ENCODE measurements at places on chromosomes 3 and 15.

DNA sequence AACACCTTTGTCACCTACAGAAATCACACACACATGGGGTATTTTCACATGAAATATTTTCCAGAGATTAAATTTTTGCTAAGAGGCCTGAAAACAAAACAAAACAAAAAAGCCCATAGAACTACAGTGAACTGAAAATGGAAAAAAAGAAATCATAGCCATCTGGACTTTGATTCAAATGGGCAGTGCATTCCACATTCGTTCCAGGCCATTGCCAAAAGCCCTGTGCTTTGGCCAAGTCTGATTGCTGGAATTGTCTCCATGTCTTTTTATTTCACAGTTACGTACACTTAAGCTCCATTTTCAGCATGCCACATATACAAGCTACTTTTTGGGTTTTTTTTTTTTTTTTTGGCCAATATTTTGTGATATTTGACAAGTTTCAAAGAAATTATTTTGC lies 47.1 kb downstream of the TFG start:
- DNase-seq = no peak

DNA sequence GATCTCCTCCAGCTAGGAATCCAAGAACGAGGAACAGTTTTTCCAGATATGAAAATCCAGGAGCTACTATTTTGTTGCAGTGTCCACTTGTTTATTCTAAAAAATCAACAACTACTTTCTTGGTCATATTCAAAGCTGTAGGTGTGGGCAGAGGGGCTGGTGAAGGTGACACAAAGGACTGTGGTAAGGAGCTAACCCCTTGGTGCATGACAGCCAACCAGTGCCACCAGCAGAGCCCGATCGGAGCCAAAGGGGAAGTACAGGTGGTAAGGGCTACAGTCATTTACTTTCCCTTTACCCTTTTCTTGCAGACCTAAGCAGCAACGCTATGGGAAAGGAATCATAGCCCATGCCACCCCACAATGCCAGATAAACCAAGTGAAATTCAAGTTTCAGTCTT lies 30.7 kb downstream of the PLA1A start:
- DNase-seq = no peak

DNA sequence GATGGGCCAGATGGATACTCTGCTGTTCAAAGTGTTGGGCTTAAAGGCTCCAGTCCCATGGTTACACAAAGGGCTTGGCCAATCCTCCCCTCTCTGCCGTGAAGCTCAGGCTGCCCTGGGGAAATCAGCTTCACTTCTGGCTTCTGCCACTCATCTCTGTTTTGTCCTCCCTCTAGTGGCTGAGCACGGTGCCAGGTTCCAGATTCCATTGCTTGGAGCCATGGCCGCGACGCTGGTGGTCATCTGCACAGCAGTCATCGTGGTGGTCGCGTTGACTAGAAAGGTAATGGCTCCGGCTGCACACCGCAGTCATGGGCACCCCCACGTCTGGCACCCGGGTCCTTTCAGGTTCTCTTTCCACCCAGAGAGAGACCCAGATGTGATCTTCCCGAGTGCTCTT lies 5.6 kb downstream of the TIGIT start:
- DNase-seq = no peak

GRCh38 chr3:129261894-129262293 lies 12.5 kb downstream of the COPG1 start:
- DNase-seq = no peak

DNA sequence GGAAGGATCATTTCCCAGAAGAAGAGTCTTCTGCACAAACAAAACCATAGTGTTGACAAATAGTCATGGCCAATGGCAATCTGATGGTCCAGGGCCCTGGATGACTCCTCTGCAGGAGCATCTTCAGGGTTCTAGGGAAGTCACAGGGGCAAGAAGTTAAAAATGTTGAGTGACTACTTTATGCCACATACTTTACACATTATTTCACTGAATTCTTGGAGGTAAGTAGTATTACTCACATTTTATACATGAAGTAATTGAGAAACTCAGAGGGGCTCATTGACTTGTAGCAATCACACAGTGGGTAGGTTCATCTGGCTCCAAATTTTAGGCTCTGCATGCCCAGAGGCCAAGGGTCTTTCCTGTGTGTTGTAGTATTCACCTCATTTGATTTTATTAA lies 430.2 kb upstream of the MCTP2 start:
- DNase-seq = no peak

GRCh38 chr3:149826636-149827035 lies 13.6 kb downstream of the RNF13 start:
- no peak for DNase-seq

DNA sequence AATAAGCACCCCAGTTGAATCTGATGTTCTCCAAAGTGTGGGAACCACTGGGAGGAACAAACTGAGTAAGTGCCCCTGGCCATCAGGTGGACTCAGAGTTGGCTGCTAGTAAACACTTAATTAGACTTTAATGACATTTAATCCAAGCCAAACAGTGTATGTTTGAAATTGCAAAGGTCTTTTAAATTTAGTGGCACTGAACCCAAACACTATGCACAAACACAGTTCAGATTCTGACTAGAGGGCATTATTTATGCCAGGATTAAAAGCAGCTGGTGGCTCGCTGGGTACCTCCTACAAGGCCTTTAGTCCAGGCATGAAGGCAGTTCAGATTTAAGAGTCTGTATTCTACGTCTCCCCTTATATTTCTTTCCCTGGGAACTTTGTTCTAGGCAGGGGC lies 264.8 kb downstream of the CLSTN2 start:
- DNase-seq = no peak

GRCh38 chr3:46089237-46090011 lies 62.1 kb upstream of the XCR1 start:
- no peak for DNase-seq

DNA sequence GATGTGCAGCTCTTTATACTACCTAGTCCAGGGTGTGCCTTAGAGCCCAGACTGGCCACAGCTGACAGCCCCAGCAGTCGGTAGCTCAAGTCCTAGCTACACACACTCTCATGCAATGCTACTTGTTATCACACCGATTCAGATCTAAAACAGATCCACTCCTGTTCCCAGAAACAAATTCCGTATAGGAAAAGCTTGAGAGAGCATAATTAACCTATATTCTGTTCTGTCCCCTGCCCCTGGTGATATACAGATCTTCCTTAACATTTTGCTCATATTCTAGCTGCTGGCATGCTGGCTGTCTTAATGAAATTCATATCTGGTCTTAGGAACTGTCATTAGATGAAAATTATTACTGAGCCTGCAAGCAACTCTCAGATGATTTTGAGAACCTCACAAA lies 204.3 kb downstream of the SOX2 start:
- no peak for DNase-seq

GRCh38 chr3:176395240-176395639 lies 802.0 kb downstream of the TBL1XR1 start:
- DNase-seq = no peak

- no peak for DNase-seq
Observed at GRCh38 chr3:72993391-72993790, 3.2 kb upstream of the PPP4R2 start.

DNA sequence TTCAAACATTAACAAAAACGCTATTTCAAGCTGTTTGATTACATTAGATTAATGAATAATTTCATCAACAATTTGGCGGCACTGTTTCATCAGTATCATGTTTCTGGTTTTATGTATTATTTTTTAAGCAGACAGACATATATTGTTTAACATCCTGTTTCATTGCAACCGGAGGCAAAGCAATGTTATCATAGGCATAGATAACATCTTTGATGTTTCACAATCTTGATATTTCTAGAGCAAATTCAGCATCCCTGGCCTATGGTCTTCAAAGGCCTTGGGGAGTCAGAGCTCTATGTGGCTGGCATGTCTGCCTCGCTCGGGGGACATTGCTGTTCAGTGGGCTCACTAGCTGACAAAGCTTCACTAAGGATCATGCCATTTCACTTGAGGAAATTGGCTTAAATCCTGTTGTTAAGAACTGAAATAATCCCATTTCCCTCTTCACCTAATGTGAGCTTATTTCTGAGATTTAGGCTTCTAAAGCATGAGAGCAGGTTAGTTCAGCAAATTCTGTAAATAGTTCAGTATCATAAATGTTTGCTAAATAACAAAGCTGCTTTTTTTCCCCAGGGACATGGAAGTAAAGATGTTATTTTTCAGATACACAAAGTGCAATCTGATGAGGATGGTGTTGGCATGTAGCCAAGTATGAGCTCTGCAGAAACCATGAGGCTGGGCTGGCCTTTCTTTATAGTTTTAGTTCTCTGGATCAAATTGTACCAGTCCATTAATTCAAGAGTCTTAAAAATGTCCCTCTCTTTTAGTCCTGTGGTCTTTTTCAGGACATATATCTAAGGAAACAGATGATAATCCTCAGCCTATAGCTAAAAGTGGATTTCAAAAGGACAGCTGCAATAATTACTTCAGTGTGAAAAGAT lies 941.4 kb downstream of the PLOD2 start:
- no peak for DNase-seq

DNA sequence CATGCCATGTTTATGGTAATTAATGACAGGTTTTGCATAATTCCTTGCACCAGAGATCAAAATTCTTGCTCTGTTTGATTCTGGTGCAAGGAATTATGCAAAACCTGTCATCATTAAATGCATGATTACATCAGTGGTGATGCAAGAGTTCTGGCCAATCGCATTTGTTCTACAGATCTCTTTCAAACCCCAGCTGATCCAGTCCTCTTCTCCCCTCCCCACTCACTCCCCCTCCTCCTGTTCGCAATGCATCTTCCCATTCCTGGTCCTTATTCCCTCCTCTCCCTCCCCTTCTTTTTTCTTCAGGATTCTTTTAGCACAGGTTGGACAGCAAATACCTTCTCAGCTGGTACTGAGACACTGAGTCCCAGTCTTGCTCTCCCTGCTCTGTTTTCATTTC lies 82.1 kb downstream of the GABRB3 start:
- DNase-seq = no peak

GRCh38 chr3:127775398-127776109 lies 46.8 kb downstream of the MGLL start:
- DNase-seq = no peak

- no peak for DNase-seq
Observed at GRCh38 chr3:78645628-78646310, 1122.0 kb downstream of the ROBO1 start.

DNA sequence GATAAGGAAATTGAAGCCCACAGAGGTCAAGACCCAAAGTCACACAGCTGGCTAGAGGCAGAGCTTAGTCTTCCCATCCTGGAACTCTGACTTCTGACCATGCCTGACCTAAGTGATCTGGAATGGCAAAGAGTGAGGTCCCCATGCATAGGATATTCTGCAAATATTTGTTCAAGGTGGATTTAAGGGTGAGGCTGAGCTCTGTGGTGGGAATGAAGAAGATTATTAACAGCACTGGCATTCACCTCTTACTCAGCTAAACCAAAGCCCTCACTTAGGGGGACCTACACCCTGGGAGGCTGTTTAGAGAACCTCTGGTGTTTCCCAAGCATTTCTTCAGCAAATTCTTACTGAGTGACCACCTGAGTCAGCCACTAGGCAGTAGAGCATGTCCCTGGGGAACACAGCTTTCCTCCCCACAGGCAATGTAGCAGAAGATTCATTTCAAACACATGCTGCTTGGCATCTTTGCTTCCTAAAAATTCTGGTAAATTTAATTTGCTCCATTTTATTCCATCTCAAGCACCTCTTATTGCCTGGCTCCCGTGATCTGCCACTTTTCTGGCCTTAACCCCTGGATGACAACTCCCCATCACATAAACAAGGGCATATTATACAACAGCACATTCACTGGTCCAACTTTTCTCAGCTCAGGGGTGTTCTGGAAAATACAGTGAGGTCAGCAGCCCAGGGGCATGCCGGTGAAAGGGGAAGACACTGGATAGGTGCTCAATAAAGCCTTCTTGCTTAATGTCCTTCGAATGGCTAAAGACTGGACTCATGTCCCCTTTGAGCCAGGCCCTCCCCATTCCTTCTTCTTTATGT lies 176.0 kb downstream of the ABHD5 start:
- DNase-seq = no peak

GRCh38 chr3:173650596-173650995 lies 253.1 kb downstream of the NLGN1 start:
- DNase-seq = no peak

GRCh38 chr3:171258316-171258715 lies 201.9 kb downstream of the TNIK start:
- no peak for DNase-seq

DNA sequence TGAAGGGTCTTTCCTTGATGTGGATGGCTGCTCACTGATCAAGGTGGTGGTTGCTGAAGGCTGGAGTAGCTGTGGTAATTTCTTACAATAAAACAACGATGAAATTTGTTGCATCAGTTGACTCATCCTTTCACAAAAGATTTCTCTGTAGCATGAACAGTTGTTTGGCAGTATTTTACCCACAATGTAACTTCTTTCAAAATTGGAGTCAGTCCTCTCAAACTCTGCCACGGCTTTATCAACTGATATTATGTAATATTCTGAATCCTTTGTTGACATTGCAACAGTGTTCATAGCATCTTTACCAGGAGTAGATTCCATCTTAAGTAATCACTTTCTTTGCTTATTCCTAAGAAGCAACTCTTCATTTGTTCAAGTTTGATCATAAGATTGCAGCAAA lies 252.6 kb downstream of the UBE2E2 start:
- no peak for DNase-seq

GRCh38 chr3:43034200-43034599 lies 55.1 kb downstream of the GASK1A start:
- DNase-seq = no peak

GRCh38 chr3:105845488-105845887 lies 23.3 kb downstream of the CBLB start:
- DNase-seq = no peak

GRCh38 chr15:36254426-36254825 lies 325.0 kb upstream of the CDIN1 start:
- DNase-seq = no peak

DNA sequence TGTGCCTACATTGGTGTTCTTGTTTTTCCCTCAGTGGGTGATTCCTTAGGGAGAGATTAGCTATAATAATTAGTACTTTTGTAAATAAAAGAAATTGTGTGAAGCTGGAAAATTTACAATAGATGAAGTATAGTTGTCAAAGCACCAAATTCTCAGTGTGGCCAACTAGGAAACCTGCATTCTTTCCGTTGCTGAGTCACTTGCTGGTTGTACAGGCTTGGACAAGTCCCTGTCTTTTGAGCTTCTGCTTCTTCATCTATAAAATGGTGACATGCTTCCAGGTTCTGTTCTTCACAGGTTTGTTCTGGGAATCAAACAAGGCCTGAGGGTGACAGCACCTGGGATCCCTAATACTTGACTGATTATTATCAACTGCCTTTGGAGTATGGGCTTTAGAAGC lies 184.1 kb upstream of the HES1 start:
- no peak for DNase-seq

- DNase-seq = no peak
Observed at GRCh38 chr3:63976161-63976871, 47.0 kb downstream of the PSMD6 start.

GRCh38 chr3:195259154-195259474 lies 11.8 kb downstream of the XXYLT1 start:
- DNase-seq = no peak

Data from activated T-helper 1 cell treated with Interleukin-2 at 50 U/mL for 16 hours (primary cell).